Mesangial cell (primary cell): ENCODE measurements at places on chromosomes 13 and 19. TPM values are rescaled to one million over a fixed set of nuclear protein-coding genes. Genes with fewer than 3 reads are reported as not detected.

Gene PEAK3
- total RNA-seq = not detected in 2 replicates

Gene RNF17
- total RNA-seq = 0.13 and 0.49 TPM in 2 replicates

Gene HSPBP1
- total RNA-seq = 45.9 and 63.2 TPM in 2 replicates

Gene ZNF266
- total RNA-seq = 6.2 and 11.4 TPM in 2 replicates

Gene CRX
- total RNA-seq = not detected in 2 replicates

Gene KLK8
- not detected in 2 replicates for total RNA-seq

Gene GET3
- 127 and 130 TPM in 2 replicates for total RNA-seq

Gene FBN3
- under 0.01 TPM in 1 of 2 replicates, not detected in the other for total RNA-seq

Gene ZFP28
- 2.1 and 4.3 TPM in 2 replicates for total RNA-seq

Gene FGF9
- 0.51 TPM in 1 of 2 replicates, not detected in the other for total RNA-seq

Gene CATSPERD
- not detected in 2 replicates for total RNA-seq

Gene LHFPL6
- total RNA-seq = 10.1 and 20.5 TPM in 2 replicates

Gene FAM124A
- total RNA-seq = 0.25 and 0.33 TPM in 2 replicates

Gene C13orf46
- 0.13 and 0.16 TPM in 2 replicates for total RNA-seq

Gene IFI30
- total RNA-seq = 22.2 TPM in 1 of 2 replicates, not detected in the other

Gene CARS2
- 50.8 and 53.8 TPM in 2 replicates for total RNA-seq

Gene TMEM147
- 118 and 129 TPM in 2 replicates for total RNA-seq

Gene OR7A5
- not detected in 2 replicates for total RNA-seq

Gene ZNF121
- total RNA-seq = 16.9 and 18.6 TPM in 2 replicates

Gene UBA52
- total RNA-seq = 945 and 1,196 TPM in 2 replicates

Gene CCDC8
- 14.8 and 33.7 TPM in 2 replicates for total RNA-seq

Gene HNRNPUL1
- 125 and 158 TPM in 2 replicates for total RNA-seq

Gene HTR2A
- total RNA-seq = not detected in 2 replicates

Gene MEIS3
- total RNA-seq = 6.0 and 12.4 TPM in 2 replicates

Gene CCNA1
- total RNA-seq = 0.38 and 1.3 TPM in 2 replicates

Gene LILRB5
- not detected in 2 replicates for total RNA-seq

Gene DPF1
- total RNA-seq = 0.63 and 2.9 TPM in 2 replicates

Gene PRODH2
- total RNA-seq = not detected in 2 replicates

Gene RNF225
- 0.13 TPM in 1 of 2 replicates, not detected in the other for total RNA-seq

Gene FAM216B
- not detected in 2 replicates for total RNA-seq

Gene QPCTL
- 22.2 and 29.7 TPM in 2 replicates for total RNA-seq

Gene TDRD12
- not detected in 2 replicates for total RNA-seq

Gene ZNF441
- 2.3 and 3.9 TPM in 2 replicates for total RNA-seq

Gene TMEM161A
- 38.5 and 62.4 TPM in 2 replicates for total RNA-seq
